ENCODE measurements at places on chromosomes 2 and 18.
A peak's percentile ranks its signal among the peaks of the same experiment; 100 is the strongest.

GRCh38 chr2:18596993-18597392 is 7.6 kb upstream of the NT5C1B start:
- no peak for DNase-seq

GRCh38 chr2:128488434-128488833 is 169.8 kb upstream of the HS6ST1 start:
- DNase-seq = no peak

- no peak for DNase-seq
Observed at GRCh38 chr18:53799134-53799533, 425.3 kb downstream of the MBD2 start.

DNA sequence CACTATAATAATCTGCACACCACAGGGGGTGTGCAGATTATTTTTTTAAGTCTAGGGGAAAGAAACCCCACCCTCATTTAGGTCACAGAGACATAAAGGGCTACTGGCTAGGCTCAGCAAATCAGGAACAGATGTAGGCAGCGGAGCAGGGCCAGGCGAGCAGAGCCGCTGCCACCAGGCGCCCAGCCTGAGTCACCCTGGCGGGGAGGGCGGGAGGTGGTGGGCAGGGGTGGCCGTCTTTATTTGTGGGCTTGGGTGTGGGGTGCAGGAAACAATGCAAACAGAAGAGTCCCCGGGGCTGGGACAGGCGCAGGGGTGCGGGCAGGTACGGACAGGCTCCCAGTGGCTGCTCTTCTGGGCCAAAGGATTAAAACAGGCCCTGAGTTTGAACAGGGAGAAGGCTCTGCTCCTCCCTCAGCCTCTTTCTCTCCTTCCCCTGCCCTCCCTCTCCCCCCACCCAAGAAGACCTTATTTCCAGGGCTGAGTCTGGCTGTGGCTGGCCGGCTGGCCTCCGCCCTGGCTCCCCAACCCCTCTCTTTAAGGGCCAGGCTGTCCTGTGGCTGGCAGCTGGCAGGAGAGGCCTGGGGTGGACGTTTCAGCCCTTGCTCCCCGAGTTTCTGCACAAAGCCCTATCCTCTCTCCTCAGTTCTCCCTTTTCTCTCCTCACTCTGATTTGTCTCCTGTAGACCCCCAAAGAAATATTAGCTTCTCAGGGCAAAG is 142.9 kb upstream of the SMAD2 start:
- no peak for DNase-seq

DNA sequence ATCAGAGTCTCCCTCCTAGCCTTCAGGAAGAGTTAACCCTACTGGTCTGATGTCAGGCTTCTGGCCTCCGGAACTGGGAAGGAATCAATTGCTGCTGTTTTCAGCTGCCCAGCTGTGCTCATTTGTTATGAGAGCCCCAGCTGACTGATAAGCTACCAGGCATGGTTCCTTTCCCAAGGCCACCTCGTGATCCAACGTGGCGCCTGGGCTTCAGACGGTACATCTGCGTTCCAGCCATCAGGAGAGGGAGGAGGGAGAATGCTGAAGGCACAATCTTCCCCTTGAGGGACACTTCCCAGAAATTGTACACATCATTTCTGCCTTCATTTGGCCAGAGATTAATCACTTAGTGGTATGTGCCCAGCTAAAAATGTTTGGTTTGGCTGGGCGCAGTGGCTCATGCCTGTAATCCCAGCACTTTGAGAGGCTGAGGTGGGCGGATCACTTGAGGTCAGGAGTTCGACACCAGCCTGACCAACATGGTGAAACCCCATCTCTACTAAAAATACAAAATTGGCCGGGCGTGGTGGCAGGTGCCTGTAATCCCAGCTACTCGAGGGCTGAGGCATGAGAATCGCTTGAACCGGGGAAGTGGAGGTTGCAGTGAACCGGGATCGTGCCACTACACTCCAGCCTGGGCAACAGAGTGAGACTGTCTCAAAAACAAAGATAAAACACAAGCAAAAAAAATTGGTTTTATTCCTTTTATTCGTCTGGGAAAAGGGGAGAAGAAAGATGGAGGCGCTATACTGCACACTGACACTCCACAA is 10.5 kb upstream of the ARMC9 start:
- DNase-seq = no peak

GRCh38 chr2:174108579-174108978 is 139.8 kb downstream of the OLA1 start:
- DNase-seq = no peak

- no peak for DNase-seq
Observed at GRCh38 chr2:129050101-129050500, 731.4 kb upstream of the HS6ST1 start.

DNA sequence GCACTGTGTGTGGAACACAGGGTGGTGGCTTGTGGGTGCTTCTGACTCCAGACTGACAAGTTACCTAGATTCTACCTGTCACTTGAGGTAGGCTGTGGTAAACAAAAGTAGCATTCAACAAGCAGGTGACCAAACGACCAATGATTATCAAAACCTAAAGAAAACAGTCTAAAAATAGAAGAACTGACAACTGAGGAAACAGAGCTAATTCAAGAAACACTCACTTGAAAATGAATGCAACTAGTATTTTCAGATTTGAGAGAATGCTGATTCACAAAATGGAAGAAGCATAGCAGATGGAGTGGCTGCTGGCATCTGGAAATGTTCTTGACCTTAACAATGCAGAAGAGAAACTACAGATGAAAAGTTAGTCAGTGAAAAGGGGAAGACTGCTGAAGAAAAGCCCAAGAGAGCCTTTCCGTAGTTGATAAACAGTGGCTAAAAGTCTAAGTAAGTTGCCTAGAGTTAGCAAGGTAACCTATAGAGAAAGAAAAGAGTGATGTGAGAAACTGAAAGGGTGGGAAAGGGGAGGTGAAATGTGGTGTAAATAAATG is 170.4 kb downstream of the NCK2 start:
- DNase-seq = no peak

GRCh38 chr2:123770996-123771720 is 253.9 kb upstream of the CNTNAP5 start:
- DNase-seq = no peak

DNA sequence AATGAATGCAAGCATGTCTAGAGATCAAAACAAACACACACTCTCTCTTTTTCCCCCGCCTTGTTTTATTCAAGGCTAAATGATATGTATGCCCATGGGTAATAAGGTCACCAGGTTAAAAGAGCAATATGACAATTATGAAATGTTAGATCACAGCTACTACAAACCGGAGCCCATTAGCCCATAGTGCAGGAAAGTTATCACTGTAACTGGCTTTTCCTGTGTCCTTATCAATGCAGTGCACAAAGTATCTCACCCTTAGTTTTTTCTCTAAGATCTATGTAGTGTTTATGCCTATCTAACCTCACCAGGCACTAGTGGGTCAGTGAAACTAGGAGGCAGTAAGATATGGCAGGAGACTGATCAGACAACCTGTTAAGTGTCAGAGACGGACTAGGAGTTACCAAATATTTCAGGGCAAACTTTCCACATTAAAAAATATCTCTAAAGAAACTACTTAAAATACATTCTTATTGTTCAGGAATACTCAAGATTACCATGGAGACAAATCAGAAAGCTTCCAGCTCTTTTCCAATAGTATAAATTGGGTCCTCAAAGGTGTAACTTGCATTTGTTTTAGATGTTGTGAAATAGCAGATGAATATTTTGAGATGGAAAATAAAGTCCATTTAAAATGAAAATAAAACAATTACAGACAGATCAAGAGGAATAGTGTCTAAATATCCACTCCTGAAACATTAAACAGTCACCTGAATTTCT is 282.2 kb downstream of the EXOC6B start:
- DNase-seq = no peak

DNA sequence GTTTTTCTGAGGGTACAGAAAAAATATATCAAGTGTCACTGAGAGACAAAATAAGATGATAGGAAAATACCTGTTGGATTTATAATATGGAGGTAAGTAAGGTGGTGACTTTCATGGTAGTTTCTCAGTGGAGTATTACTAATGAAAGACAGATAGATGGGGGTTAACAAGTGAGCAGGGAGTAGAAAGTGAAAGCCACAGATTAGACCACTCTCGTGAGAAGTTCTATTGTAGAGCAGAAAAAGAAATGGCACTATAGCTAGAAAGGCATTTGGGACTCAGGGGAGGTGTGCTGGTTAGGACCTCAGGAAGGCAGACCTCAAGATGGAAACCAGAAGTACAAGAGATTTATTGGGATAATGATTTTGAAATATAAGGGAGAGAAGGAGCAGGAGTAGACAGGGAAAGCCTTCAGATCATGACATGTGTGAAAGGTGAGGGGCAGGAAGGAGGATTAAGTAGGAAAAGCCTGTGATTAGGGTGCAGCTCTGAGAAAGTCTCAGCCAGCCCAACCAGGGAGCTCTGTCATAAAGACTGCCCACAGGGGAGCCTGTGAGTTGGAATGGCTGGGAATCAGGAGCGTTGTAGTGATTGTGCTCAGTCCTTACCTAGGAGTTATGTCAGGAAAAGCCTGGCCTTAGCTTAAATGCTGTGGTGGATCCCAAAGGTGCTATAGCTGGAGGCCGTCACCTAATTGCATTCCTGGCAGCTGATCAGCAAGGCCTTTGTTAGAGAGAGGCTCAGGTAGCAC is 198.1 kb downstream of the IKZF2 start:
- no peak for DNase-seq

DNA sequence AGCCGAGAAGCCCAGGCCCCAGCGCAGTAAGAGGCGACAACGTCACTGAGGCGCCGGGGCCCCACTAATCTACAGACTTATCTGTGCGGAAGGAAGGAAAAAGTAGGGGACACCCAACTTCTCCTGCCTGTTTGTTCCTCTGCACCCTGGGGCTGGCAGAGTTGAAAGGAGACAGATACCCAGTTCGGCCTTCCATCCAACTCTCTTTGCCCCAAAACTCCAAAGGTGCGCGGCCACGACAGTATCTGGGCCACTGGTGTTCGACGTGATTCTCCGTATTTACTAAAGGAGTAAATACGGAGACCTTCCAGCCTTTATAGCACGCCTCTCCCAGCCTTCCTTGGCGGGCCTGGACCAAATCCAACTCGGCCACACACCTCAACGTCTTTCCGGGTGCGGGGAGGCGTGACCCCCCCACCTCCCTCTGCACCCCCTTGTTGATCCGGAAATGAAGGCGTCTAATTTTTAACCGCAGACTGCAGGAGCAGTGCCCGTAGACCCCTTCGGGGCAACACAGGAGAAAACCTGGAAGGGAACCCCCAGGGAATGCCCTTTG is 1.6 kb downstream of the SMAD7 start:
- DNase-seq = peak; percentile 34

DNA sequence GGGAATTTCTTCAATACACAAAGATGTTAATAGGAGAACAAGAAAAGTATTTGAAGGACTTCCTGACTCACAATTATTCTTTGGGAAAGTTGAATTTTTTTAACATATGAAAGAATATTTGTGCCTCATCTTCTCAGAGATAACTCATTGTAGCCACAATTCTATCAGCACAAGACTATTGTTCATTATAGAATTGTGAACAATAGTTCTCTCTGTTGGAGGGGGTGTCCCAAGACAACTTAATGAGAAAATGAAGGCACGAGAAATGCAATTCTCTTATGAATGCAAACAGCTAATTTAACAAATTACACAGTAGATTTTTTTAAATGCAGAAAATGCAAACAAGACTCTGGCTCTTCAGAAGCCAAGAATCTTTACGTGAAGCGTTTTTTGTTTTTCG is 157.0 kb downstream of the BARD1 start:
- no peak for DNase-seq

- DNase-seq = peak; percentile 58
Observed at GRCh38 chr2:159903443-159904126, 105.6 kb upstream of the CD302 start.

- no peak for DNase-seq
Observed at GRCh38 chr2:65429786-65430602, 2.4 kb downstream of the SPRED2 start.

- no peak for DNase-seq
Observed at GRCh38 chr18:3466045-3466444, 16.1 kb downstream of the TGIF1 start.

- DNase-seq = no peak
Observed at GRCh38 chr18:33751613-33752221, 173.7 kb downstream of the ASXL3 start.

- peak; percentile 56 for DNase-seq
Observed at GRCh38 chr2:112712903-112713584, 7.8 kb upstream of the NT5DC4 start.

DNA sequence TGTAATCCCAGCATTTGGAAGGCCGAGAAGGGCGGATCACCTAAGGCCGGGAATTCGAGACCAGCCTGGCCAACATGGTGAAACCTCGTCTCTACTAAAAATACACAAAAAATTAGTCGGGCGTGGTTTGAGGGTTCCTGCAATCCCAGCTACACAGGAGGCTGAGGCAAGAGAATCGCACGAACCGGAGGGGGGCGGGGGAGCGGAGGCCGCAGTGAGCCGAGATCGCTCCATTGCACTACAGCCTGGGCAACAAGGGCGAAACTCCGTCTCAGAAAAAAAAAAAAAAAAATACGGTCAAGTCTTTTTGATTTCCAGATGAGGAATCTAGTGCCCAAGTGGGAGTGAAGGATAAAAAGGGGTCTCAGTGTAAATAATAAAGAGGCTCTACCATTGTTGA is 16.5 kb upstream of the MEIS1 start:
- no peak for DNase-seq

DNA sequence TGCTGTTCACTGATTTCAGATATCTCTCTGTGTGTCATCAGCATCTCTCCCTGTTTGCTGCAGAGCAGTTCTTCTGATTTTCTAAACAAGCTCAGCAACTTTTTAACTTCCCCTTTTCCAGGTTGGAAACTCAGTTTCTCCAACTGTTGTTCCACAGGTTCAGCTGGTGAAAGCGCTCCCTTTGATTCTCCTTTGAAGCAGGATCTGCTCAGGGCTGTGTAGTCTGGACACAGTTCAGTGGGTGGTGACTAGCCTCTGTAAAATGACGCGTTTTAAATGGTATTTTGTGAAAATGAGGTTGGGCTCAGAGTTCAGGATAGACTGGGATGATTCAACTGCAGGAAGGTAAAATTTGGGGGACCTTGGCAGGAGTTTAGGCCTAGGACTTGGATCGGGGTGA is 106.3 kb downstream of the TRIM43 start:
- DNase-seq = no peak

DNA sequence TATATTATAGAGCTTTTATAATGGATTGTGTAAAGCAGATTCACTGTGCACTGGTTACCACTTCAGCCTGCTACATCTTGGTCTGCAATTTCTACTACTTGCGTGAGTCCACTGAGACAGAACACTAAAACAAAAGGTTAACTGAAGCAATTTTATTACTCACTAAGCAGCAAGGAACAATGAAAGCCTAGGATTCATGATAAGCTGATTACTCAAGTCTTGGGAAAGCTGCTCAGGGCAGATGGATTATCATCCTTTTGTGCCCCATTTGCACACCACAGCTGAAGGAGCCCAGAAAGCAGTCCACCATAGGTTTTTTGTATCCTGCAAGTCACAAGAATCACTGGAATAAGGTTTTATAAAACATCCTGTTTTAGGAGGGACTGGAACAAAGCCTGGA is 1215.2 kb upstream of the TMEFF2 start:
- DNase-seq = no peak

- DNase-seq = no peak
Observed at GRCh38 chr2:72840066-72840465, 14.2 kb upstream of the EXOC6B start.

- no peak for DNase-seq
Observed at GRCh38 chr2:128377071-128377910, 58.6 kb upstream of the HS6ST1 start.

- no peak for DNase-seq
Observed at GRCh38 chr2:166439078-166439477, 55.0 kb downstream of the SCN7A start.

- DNase-seq = no peak
Observed at GRCh38 chr2:127631997-127632581, 13.9 kb upstream of the GPR17 start.
